ENCODE measurements at places on chromosomes 12 and 14.

GRCh38 chr14:105860615-105861580 is 334.5 kb downstream of the TMEM121 start:
- no peak for DNase-seq

DNA sequence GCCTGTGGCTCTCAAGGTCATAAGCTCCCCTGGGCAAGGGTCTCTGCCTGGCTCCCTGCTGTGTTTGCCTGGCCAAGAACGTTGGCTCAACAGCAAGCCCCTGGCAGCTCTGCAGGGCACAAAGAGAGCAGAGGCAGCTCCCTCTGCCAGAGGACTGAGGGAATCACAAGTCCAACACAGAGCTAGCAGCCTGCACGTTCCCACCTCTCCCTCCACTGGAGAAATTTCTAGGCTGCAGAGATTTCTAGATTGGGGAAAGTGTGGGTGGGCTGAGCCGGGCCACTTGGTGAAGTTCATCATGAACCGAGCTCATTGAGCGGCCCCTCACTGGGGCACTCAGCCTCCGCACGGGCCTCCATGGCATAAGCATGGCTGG is 19.8 kb downstream of the ZFYVE21 start:
- no peak for DNase-seq

DNA sequence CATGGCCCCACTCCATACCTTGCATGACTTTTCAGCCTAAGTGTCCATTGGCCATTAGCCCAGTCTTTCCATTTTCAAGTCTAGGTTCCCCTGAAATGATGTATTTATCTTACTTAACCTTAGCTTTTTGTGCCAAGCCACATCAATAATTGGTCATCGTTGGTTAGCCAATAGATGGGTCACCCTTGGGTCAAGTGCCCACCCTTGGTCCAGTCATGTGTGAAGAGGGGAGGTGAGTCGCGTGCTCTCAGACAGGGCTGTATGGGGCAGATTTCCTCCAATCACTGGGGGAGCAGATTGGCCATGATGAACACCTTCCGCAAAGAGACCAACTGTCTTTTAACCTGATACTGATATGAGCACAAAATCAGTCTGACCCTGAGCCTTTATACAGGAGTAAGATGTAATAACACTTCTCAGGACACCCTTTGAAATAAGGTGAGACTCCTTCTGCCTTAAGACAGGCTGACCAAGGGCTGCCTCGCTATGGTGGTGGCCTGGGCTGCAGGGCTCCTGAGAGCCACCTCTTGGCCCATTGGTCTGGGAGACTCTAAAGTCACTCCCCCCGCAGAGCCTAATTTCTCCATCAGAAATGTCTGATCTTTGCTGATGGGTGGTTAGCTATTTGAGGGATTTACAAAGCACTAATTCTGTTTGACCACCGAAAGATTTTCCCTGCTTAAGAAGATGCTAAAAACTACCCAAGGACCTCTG is 143.2 kb downstream of the ZFP36L1 start:
- DNase-seq = no peak

DNA sequence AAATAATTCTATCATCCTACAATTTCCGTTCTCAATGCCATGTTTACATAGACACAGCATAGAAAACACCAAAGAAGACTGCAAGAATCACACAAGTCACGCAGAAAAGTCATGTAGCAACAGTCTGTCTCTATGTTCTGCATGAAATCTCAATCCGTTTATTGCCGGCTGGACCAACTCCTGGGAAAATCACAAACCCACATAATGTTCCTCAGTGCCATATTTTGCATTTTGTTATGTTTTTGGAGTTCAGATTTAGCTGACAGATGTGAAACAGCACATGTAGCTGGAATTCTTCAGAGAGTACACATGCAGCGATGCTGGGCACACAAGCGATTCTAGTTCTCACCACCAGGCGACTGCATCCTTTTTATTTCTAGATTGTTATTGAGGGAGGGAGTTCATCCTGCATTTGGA is 193.1 kb downstream of the APAF1 start:
- DNase-seq = no peak

DNA sequence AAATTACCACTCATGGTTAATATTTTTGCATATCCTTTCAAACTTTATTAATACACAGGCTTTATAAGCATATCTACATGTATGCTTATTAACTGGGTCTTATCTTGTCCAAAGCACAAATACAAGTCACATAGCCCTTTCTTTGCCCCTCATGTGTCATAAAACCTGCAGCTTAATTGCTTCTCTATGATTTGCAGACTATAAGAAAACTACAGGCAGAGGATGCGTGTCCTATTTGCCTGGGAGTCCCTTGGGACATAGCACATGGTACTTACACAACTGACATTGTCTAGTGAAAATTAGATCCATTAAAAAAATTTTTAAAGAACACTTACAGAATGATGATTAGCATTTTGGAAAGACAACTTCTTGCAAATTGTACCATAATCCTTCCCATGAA is 190.5 kb upstream of the PLEKHA5 start:
- DNase-seq = no peak

DNA sequence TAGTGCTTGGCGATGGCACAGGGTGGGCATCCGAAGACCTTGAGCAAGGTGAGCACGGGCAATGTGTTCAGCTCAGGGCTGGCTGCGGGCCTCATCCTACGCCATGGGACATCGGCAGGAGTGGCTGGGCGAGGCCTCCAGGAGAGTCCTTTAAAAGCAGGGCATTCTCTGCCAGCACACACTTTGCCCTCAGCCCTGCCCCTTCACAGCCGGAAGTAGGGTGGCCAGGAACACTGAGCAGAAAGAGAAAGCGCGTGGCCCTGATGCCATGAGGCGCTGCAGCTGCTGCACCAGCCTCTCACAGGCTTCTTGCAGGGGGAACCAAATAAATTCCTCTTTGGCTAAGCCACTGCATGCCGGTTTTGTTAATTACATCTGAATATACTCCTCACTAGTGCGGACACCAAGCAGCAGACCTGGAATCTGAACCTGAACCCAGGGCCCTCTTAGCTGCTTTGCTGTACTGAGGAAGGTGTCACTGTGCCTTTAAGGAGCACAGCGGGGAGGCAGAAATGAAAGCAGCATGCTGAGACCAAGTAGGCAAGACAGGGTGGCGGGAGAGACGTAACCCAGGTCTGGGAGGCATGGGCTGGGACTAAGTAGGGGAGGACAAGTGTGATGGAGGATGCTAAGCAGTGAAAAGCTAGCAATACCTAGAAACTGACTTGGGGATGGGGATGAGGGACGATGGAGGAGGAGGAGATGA is 155.2 kb downstream of the TTC7B start:
- no peak for DNase-seq
